Stimulated activated CD4-positive, alpha-beta T cell treated with anti-CD3 and anti-CD28 coated beads, Interleukin-12 subunit alpha, Interleukin-12 subunit beta, amount 100 ng/mL, for 48 hours (primary cell): ENCODE measurements at places on chromosomes 6 and 20.

DNA sequence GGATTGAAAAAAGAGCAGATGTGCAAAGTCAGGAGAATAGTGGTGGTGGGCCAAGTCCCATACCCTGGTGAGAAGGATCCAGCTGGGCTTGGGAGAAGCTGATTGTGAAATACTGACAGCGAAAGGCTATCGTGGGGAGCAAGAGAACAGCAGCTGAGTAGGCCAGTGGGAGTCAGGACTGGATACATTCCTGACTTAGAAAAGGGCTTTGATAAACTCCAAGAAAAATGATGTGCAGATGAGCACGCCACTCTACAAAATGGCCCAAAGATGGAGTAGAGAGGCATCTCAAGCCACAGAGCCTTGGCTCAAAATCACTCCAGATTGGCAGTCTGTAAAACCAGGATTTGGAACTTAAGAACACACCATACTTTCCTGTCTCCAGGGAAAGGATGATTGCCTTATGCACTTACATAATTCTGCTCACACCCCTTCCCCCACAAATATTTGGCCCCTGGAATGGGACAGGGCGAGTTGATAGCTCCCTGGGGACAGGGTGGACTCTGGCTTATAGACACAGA, 578.7 kb downstream of the MAFB start:
- DNase-seq = no peak

DNA sequence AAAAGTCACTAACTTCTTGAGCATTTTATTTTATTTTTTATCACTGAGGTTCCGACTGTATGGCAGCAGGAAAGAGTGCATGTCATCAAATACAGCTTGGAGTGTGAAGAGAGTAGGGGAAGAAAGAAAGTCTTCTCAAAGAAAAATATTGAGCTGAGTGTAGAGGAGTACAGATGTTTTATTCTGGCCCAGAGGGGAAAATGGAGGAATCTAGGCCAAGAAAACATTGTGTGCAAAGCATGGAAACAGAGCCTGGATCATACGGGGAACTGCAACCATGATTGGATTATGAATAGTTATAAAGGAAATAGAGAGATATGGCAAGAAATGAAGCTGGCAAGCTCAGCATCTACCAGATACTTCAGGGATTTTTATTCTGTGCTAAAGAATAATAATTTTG, 104.2 kb upstream of the SCGN start:
- no peak for DNase-seq

GRCh38 chr6:163525926-163526325, 111.4 kb downstream of the QKI start:
- no peak for DNase-seq

GRCh38 chr6:39893286-39893685, 41.0 kb downstream of the MOCS1 start:
- DNase-seq = no peak

GRCh38 chr6:131362696-131363095, 210.3 kb upstream of the ARG1 start:
- no peak for DNase-seq

DNA sequence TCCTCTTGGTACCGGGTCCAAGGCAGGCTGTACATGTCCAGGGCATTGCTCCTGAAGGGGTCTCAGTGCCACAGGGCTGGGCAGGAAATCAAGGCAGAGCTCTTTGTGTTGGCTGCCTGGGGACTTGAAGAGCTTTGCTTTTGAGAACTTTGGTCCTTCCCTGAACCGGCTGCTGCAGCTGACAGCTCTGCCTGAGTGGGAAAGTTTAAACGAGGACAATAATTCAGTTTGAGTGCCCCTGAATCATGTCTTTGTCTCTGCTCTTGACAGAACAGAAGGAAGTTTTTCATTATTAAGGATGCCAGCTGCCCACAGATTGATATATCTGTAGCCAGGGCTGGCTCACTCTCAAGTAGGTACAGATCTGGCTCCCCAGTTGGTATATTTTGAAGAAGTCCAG, 56.1 kb downstream of the ANKRD6 start:
- no peak for DNase-seq

- DNase-seq = no peak
These were observed 654.2 kb upstream of the MAP3K7 start for GRCh38 chr6:91240878-91241603.

- DNase-seq = no peak
These were observed 47.4 kb upstream of the DDR1 start for GRCh38 chr6:30836957-30837356.

GRCh38 chr20:38673725-38674091, 50.6 kb upstream of the SLC32A1 start:
- no peak for DNase-seq
